ENCODE measurements at places on chromosomes 5 and 9.

- DNase-seq = no peak
Observed at GRCh38 chr5:5437227-5438172, 15.0 kb downstream of the ICE1 start.

DNA sequence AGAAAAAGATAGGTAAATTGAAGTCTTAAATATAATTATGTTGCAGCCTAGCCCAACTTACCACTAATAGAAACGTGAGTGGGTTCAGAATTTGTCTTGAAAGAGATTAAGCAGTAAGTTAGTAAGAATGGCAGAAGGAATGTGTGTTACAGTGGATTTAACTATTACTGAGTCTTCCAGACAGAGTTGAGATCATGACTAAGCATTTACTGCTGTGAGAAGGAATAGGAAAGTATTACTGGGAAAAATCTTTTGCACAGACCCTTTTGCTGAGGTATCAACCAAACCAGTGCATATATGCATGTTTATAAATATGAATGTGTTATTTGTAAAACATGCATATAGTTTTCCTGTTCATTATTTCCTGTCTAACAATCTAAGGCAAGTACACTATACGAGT lies 112.8 kb upstream of the EFNA5 start:
- DNase-seq = no peak

GRCh38 chr5:59428391-59428790 lies 465.1 kb downstream of the PDE4D start:
- no peak for DNase-seq

DNA sequence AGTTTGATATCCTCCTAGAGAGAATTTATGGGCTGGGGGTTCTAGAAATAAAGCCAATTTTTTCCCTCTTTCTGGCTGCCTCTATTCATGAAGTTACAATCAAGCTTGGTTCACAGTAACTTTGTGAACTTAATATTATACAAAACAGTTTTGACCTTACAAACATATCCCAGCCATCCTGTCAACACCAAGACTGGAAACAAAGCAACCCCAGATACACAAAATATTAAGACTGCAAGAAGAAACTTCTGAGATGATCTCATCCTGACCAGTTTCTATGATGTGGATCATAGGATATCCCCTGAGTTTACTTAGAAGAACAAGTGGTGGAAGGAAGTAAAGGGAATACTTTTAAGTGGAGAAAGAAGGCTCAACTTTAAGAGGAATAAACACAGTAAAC lies 28.3 kb upstream of the CER1 start:
- DNase-seq = no peak

DNA sequence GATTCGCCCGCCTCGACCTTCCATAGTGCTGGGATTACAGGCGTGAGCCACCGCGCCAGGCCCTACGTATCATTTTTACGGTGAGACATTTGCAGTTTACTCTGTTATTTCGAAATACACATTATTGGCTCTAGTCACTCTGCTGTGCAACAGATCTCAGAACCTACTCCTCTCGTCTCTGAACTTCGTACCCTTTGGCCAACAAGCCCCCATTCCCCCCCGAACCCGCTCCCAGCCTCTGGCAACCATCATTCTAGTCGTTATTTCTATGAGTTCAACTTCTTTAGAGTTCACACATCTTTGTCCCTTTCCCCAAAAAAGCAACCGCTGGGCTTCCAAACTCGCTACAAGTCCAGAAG lies 735 bp downstream of the PTGR1 start:
- DNase-seq = peak; percentile 55

- DNase-seq = no peak
Observed at GRCh38 chr5:63081402-63081801, 502.8 kb downstream of the LRRC70 start.

GRCh38 chr5:158998793-158999325 lies 100.9 kb downstream of the EBF1 start:
- no peak for DNase-seq

- no peak for DNase-seq
Observed at GRCh38 chr9:98955259-98955658, 11.6 kb downstream of the COL15A1 start.

DNA sequence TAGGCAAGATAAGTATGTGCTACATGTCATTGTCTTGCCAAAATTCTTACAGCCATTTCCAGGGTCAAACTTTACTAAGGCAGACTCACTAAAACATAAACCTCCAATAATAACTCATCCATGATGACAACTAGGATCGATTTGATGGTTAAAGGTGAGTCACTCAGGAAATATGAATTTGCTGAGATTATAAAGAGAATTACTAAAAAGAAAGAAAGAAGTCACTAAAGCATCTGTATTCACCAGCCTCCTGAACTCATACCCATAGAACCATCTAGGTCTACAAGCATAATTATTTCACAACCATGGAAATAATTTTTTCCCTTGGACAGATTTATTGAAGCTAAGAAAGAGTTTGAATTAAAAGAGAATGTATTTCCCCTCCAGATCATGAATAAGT lies 258.6 kb downstream of the TLE1 start:
- no peak for DNase-seq

DNA sequence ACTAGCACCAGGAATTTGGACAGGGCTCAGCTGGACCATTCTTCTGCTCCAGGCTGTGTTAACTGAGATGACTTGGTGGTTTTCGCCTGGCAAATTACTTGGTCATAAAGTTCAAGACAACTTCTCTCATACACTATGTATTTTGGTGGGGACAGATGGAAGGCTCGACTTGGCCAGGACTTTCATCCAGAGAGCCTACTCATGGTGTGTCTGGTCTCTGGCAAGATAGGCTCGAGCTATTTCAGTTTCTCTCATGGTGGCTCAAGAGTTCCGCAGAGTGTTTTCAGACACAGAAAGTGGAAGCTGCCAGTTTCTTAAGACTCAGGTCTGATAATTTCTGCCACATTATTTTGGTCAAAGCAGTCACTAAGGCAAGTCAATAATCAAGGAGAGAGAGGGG lies 135.6 kb downstream of the IRX2 start:
- DNase-seq = no peak

GRCh38 chr5:67495072-67495471 lies 298.5 kb upstream of the CD180 start:
- DNase-seq = no peak

GRCh38 chr9:98192503-98193335 lies at the start of gene CORO2A:
Gene CORO2A (minus strand): TSS chr9:98192637. CDS start chr9:98157660, 34,977 bp downstream.
- peak; percentile 50 for DNase-seq

DNA sequence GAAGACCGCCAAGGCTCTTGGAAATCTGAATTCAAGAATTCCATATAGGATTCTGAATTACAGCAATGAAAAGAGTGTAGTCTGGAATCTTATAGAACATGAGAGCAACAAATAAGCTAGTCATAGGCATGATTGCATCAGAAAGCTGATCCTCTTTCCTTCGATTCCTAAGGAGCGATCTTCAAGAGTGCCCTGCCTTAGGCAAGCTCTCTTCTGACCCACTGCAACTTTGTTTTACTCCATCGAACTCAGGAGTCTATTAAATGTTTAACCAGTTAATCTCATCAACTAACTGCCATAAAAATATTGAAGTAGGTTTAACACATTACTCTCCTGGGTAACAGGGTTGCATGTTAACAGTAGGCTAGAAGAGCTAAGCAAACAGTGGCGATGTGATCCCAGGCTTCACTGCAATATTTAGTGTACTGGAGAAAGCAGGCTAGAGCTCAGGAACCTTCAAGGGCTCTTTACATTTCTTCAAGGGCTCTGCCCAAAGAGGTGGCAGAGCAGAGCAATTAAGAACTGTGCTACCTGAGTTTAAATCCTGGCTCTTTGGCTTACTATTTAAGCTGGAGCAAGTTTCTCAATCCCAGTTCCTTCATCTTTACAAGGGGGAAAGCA lies 146.3 kb downstream of the RORB start:
- peak; percentile 8 for DNase-seq

DNA sequence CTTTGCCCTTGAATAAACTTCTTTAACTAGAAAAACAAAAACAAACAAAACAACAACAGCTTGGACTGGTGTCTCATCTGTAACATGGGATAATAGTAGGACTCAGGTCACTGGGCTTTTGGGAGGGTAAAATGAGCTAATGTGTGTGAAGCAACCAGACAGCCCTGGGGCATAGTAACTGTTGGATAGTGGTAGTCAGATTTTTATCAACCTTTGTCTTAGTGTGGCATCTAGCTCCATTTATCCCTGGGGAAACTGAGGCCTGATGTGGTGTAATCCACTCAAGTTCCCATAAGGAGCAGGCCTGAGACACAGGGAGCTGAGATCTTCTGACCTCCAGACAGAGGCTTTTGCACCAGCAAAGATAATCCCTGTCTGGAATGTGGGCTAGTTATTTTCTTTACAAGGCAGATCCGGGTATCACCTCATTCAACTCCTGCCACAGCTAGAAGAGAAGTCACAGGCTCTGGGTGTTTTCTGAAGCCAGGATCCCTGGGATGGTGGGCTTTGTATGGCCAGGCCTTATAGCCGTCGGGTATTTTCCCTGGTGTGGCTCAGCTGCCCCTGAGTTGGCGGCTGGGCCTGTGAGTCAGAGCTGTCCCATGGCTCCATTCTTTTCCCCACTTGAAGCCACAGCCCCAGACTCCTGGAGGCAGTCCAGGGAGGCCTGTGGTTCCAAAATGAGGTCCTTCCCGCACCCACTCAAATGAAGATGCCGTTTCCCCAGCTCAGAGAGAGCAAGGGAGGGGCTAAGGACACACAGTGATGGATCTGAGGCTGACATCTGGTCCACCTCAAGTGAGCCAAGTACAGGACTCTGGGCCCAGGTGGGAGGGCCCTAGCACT lies 26.1 kb upstream of the CSF1R start:
- no peak for DNase-seq

DNA sequence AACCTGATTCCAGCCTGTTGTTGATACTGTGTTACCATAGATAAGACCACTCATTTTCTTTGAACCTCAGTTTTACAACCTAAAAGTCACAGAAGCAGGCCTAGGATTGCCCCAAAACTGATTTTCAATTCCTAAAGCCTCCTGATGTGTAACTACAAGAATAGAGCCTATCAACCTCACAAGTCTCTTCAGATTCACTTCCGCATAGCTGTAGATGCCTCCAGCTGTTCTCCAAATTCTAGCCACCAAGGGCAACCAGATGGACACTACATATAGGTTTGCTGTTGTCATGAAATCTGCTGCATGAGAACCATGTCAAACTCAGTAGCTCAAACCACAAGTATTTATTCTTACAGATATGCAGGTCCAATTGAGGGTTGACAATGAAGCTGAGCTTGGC lies 143.5 kb downstream of the SPATA31D1 start:
- DNase-seq = no peak

DNA sequence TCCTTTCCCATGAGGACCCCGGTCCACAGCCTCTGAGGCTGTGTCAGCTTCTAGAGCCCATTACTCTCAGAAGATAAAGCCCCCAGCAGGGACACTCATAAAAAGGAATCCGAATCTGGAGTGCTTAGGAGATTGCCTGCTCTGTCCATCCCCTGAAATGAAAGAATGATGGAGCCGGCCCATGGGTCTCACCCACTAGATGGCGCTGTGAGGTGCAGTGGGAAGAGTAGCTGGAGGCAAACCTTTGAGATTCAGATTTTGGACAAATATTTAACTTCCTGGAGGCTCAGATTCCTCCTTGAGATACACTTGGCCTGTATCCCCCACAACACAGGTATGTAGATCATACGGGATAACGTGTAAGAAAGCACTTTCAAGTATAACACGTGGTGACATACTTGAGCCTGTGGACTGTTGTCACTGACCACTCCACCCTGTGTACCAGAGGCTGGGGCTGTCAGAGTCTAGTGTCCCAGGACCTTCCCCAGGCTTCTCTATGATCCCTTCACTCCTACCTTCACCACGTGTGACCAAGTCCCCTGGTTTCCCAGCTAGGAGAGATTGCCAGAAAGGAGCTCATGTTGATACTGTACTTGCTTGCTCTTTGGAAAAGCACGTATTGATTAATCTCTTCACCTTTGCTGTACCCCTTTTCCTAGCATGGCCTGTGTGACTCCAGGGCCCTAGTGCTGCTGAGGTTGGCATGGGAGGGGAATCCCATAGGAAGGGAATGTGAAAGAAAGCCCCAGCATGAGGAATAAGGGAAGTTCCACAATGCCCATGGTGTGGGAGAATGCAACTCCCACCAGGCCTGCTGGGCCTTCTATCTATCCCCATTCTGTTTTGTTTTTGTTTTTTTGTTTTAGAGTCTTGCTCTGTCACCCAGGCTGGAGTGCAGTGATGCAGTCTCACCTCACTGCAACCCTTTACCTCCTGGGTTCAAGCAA lies 32.1 kb downstream of the TRMO start:
- DNase-seq = no peak

All from DMS79 treated with DMSO at 0.1 percent for 48 hours (cell line).